Mesendoderm (in vitro differentiated cells): ENCODE measurements at places on chromosomes 6 and 20.
A peak's percentile ranks its signal among the peaks of the same experiment; 100 is the strongest.

- no peak for DNase-seq
Observed at GRCh38 chr6:25242567-25242966, 36.6 kb upstream of the CARMIL1 start.

GRCh38 chr20:39263076-39263475 lies 300.9 kb downstream of the DHX35 start:
- DNase-seq: no peak

DNA sequence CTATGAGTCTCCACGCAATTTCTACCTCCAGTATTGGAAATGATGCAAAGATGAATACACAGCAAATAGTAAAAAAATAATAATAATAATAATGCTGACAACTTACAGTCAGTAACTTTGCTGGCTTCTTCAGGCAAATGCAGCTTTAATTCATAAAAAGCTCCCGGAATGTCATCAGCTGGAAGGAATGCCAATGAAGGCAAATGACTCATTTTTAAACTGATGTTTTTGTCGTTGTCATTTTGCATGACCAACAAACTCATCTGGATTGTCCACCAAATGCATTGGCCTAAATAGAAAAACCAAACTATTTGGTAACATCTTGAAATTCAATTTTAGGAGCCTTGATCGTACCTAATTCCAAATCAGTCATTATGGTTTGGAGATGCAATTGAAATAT lies 217.1 kb downstream of the ALDH8A1 start:
- no peak for DNase-seq

GRCh38 chr20:4918473-4918872 lies 82.8 kb downstream of the SLC23A2 start:
- DNase-seq: no peak

DNA sequence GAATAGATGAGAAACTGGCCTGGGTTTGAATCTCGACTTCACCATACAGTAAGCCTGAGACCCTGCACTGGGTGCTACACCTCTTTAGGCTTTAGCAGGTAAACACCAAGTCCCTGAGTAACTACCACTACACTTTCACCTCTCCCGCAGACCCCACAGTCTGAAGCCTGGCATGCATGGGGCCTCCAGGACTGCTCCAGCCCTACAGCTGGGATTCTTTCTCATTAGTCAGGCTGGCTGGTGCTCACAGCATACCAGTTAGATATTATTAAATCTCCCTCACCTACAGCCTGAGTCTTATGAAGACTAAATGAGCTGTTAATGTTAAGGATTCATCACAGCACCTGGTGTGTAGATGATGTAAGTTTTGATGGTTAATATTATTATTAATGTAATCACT lies 388.7 kb downstream of the ARHGAP18 start:
- DNase-seq: peak; percentile 29

GRCh38 chr6:103729658-103730057 lies 1130.1 kb downstream of the HACE1 start:
- peak; percentile 21 for DNase-seq

DNA sequence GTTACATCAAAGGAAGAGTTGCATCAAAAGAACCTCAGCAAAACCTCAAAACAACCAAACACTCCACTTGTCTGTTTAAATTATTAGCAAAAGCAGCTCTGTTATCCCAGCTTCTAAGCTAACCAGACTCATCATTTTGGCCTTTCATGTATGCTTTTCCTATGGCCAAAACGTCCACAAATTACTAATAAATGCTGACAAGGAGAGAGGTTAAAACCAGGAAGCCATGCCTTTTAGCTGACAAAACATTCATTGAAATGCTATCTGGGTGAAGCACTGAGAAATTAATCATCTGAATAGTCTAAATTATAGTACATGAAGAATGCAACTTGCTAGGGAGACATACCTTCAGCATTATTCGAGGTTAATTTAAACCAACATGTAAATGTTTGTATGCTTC lies 80.6 kb downstream of the LAMA2 start:
- DNase-seq: no peak

DNA sequence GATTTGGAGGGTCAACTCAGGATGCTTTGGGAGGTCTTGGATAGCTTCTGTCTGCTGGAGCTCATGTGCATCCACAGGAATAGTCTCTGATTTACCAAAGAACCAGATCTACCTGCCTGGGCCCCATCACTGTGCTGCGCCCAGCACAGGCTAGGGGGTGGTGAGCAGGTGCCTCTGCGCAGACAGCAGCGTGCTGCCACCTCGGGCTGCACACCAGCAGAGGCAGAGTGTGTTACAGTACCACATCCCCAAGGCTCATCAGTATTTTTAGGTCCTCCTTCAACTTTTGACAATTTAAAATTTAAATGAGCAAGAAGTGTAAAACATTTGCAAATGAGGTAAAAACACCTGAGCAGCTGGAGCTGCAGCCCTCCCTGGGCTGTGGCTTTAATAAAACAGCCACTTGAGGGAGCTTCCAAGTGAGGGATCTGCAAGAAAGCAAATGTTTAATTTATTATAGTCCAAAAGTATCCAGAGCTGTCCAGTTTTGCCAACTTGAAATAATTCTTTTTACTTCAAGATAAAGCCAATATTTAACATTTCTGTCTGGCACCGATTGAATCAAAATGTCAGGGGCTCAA lies 324.9 kb downstream of the ZFAND3 start:
- DNase-seq: no peak

- no peak for DNase-seq
Observed at GRCh38 chr6:4380881-4381281, 245.5 kb upstream of the ECI2 start.

GRCh38 chr6:141264101-141264500 lies 868.6 kb upstream of the GJE1 start:
- no peak for DNase-seq

DNA sequence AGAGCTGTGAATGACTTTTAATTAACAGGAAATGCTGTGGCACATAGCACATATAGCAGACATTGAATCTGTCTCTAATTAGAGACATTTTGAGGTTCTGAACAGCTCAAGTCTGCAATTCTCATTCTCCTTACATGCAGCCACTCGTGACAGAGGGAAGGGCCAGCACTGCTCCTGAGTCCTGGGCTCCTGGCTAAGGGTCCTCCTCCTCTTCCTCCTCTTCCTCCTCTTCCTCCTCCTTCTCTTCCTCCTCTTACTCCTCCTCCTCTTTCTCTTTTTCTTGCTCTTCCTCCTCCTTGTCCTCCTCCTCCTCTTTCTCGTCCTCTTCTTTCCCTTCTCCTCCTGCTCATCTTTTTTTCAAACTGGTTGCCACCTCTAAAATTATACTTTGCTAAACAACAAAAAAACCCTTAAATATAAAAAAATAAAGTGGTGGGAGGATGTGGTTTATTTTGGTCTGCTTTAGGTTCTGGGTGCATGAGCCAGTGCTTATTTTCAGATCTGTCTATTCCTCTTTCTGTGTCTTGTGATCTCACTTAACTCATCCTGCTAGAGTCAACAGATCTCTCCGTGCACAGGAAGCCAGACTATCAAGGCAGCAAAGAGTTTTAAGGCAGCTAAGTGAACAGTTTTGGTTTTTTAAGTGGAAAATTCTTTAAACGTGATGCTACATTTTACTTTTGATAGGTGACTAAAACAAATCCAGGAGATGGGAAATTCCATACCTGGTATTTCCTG lies 159.3 kb downstream of the CD83 start:
- DNase-seq: no peak

GRCh38 chr20:23752019-23752418 lies 1.3 kb upstream of the CST1 start:
- DNase-seq: no peak

DNA sequence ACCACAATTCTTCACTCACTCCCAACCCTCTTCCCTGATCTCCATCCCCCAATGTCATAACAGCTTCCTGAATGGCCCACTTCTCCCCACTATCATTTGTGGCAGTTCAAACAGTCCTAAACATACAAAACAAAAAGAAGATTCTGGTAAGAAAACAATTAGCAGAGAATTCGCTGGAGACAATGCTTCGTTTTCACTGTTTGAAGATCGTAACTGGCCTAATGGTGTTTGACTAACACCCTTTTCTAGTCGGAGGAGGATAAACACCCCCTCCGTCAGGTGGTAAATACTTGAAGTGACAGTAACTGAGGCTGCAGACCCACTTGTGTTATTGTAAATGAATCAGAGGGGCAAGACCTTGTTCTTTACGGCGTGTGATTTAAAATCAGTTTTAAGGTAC lies 3.8 kb downstream of the EYA2 start:
- DNase-seq: peak; percentile 58

DNA sequence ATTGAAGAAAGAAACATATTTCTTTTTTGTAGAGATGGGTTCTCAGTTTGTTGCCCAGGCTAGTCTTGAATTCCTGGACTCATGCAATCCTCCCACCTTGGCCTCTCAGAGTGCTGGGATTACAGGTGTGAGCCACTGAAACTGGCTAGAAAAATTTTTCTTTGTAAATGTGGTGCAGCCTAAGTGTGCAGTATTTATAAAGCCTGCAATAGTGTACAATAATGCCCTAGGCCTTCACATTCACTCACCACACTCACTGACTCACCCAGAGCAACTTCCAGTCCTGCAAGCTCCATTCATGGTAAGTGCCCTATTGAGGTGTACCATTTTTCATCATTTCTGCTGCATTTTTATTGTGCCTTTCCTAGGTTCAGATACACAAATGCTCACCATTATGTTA lies 31.4 kb downstream of the NHSL1 start:
- no peak for DNase-seq

GRCh38 chr6:135030056-135030473 lies 24.6 kb downstream of the HBS1L start:
- DNase-seq: no peak

GRCh38 chr20:46512943-46513844 lies at the start of gene ZNF334:
Gene ZNF334 (minus strand): TSS chr20:46513559. CDS start chr20:46512102, 1,457 bp downstream.
- peak; percentile 94 for DNase-seq

GRCh38 chr20:47857569-47858464 lies 72.5 kb upstream of the SULF2 start:
- peak; percentile 59 for DNase-seq

DNA sequence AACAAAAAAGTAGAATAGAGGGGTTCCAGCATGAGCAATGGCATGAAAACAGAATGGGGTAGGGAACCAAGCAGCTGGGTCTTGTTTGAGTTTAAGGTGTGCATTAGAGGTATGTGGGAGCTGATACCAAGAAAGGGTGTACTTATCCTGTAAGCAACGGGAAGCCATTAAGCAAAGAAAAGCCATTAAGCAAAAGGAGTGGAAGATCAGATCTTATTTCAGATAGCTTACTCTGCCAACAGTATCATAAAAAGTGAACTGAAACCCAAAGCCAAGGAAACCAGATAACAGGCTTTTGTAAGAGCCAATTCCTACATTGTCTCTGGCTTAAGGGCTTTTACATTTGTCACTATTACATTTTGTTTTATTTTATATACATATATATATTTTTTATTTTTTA lies 21.3 kb upstream of the BEND6 start:
- no peak for DNase-seq

GRCh38 chr6:138572167-138572875 lies 73.0 kb upstream of the NHSL1 start:
- DNase-seq: peak; percentile 88

DNA sequence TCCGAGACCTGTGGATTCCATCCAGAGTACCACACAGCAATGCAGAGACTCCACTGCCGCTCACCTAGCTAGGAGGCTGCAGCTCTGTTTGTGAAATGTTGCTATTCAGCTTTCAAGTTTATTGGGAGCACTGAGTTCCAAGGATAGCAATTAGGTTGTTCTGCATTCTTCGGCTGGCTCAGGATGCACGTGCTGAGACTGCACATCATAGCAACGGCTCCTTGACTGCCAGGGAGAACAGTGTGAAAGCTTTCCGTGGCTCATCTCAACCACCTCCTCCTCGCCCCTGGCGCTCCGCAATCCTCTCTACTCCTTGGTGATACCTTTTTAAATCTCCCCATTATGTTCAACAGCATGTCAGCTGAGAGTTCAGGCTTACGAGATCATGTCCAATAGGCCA lies 116.6 kb downstream of the TSHZ2 start:
- DNase-seq: no peak

DNA sequence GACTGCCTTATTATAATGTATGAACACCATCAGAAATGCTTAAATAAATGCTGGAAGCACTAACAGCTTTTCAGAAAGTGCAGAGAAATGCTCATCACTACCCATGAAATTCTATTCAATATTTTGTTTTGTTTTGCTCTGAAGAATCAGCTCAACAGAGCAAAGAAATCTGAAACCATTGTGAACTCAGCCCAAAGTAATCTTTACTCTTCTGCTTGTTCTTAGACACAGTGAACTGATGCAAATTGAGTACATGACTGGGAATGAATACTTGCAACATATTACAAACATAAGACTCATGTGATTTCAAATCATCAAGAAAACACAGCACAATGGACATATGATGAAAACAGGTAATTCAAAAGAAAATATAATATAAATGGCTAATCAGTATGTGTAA lies 404.6 kb upstream of the OPRM1 start:
- DNase-seq: no peak

- DNase-seq: no peak
Observed at GRCh38 chr6:112128208-112128607, 40.8 kb downstream of the FAM229B start.

DNA sequence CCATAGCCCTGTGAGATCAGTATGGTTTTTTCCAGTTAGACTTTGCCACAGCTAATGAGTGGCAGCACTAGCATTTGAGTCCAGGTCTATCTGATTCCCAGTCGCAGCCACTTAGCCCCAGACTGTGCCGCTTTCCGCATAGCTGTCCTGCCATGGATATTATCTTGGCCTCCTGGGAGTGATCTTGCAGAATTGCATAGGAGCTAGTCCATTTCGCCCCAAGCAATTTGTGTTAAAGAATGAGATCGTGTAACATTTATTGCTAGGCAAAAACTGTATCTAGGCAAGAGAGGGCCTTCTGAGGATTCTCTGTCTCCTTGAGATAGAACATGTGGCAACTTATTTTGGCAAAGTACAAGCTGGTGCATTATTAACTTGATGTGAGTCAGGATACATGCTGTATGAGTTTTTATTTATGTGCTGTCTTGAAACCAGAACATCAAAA lies 74.2 kb downstream of the EZR start:
- no peak for DNase-seq

DNA sequence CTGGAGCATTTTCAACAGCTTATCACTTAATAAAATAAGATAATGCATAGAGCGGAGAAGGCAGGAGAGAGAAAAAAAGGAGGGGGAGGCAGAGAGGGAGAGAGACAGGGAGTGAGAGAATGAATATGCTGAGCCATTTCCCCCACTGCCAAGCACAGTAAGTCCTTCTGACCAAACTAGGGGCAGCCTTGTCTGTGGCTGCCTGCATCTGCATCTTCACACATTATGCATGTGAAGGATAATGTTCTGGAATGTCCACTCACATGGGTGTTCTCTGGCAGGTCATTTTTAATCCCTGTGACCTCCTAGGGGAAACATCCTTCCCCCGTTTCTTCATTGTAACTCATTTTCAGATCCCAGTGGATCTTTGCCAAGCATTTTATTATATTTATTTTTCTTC lies 269.3 kb downstream of the FOXA2 start:
- no peak for DNase-seq
